ENCODE measurements at places on chromosomes 12 and 14.
A peak's percentile ranks its signal among the peaks of the same experiment; 100 is the strongest.

GRCh38 chr12:47207340-47207717 lies 127.6 kb upstream of the AMIGO2 start:
- no peak for DNase-seq

- no peak for DNase-seq
Observed at GRCh38 chr14:51596488-51597117, 55.1 kb upstream of the FRMD6 start.

DNA sequence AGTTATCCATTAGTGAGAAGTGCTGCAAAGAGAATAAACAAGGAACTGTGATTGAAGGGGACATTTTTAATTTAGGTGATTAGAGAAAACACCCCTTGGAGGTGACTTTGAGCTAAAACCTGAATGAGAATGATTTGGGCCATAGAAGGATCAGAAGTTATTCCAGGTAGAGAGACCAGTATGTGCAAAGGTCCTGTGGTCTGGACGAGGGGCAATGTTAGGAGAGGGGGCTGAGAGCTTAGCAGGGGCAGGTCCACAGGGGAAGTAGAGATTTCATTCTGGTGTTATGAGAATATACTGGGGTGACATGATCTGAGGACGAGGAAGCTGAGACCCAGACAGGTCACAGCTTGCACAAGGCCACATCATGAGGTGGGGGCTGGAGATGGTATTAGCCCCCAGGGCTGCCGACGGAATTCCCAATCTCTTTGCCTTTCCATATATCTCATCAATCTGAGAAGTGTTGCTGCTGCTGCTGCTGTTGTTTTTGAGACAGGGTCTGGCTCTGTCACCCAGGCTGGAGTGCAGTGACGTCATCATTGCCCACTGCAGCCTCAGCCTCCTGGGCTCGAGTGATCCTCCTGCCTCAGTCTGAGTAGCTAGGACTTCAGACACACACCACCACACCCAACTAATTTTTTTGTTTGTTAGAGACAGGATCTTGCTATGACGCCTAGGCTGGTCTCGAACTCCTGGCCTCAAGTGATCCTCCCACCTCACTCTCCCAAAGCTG lies 55.6 kb downstream of the KCTD10 start:
- DNase-seq, result no peak

GRCh38 chr14:93081876-93082570 lies 33.7 kb downstream of the ITPK1 start:
- no peak for DNase-seq

DNA sequence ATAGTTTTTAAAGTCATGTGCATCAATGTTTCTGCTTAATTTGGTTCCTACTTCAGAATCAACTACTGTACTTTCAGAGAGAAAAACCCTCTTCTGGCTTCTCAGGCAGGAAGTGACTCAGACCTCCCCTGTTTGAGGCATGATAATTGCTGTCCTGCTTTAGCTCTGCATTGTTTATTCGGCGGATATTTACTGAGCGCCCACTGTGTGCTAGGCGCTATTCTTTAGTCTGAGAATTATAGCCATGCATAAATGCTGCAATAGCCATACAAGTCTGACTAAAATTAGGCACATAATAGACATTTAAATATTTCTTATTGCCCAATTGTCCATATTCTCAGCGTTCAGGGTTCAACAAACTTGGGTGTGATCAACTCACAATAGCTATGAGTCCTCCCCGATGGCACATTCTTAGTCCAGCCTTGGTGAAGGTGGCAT lies 6.1 kb upstream of the AMIGO2 start:
- peak; percentile 16 for DNase-seq

- no peak for DNase-seq
Observed at GRCh38 chr14:105817971-105818711, 291.8 kb downstream of the TMEM121 start.

GRCh38 chr12:121673013-121673511 lies 3.6 kb upstream of the MORN3 start:
- DNase-seq, result no peak

DNA sequence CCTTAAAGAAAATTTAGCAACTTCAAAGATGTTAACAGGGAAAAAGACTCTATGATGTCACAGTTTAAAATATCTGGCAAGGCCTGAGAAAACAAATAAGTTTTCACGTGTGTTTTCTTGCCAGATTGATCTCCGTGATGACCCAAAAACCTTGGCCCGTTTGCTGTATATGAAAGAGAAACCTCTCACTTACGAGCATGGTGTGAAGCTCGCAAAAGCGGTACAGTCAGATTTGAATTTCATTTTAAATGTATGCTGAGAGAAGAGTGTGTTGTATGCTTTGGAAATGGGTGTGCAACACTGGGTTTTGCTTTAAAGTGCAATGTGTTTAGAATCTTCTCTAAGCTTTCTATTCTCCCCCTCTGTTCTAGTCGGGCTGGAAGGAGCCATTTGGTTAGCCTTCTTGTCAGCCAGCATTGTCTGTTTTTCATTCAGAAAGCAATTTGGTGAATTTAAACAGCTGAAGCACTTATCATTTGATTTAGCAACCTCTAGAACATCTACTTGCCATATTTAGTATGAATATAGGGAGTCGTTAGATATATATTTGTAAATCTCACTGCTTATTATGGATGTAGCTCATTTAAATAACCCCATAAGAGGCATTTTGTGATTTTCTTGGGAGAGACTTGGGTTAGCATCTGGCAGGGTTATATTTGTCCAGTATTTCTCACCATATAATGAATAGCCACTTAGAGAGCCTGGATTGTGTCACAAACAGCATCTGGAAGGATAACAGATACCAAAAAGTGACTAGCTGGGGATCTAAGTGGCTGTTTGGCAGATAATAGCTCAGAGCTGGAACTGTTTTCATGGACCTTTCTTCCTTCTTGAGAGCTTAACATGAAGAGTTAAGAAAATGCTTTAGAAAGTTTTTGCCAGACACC lies 35.5 kb downstream of the GPHB5 start:
- no peak for DNase-seq

DNA sequence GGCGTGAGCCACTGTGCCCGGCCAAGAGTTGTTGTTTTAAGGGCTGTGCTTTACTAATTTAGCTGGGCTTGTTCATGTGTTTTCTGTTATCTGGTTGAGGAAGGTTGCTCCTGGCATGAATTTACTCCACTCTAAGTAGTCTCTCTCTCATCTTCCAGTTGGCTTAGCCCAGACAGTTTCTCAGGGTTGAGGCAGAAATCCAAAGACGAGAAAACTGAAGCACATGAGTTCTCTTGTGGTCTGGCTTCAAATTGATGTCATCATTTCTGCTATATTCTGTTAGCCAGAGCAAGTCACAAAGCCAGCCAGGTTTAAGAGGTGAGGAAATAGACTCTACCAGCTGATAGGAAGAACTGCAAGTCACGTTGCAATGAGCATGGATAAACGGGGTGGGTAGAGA lies 57.9 kb downstream of the E2F7 start:
- no peak for DNase-seq

- DNase-seq, result no peak
Observed at GRCh38 chr12:1793426-1794210, 26.7 kb upstream of the LRTM2 start.

All from T-helper 9 cell (primary cell).